ENCODE measurements at places on chromosomes 6 and 20.

- DNase-seq = no peak
These were observed 97.6 kb upstream of the DEFB112 start for GRCh38 chr6:50147371-50147770.

- DNase-seq = no peak
These were observed 70.4 kb downstream of the ENPP1 start for GRCh38 chr6:131877999-131878789.

DNA sequence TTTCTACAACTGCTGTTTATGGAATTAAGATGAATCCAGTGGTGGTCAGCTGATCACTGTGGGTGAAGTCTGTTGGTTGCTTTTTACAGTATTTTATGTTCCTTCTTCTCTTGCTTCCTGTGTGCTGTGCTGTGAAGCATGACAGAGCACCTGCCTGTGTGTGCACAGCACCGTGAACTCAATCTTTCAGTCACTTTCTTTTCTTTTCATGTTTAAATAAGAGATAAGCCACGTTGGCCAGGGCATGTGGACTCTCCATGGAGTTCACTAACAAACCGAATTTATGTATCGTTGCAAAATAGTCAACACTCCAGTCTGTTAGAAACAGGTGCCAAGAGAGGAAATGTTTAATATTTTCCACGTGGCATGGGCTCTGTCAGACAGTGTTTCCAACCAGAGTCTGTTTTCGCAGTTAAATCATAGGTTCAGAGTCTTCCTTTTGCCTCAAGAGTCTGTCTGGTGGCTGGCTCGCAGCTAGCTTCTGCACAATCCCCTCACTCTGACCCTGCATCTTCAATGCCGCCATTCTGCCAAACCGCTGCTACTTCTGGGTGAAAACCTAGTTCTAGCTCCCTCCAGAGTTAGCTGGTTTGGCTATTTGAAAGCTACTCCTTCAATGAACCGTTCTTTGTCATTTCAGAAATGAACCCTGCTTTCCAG, 73.2 kb downstream of the QRSL1 start:
- no peak for DNase-seq

GRCh38 chr6:51098791-51099190, 280.1 kb downstream of the TFAP2B start:
- no peak for DNase-seq

DNA sequence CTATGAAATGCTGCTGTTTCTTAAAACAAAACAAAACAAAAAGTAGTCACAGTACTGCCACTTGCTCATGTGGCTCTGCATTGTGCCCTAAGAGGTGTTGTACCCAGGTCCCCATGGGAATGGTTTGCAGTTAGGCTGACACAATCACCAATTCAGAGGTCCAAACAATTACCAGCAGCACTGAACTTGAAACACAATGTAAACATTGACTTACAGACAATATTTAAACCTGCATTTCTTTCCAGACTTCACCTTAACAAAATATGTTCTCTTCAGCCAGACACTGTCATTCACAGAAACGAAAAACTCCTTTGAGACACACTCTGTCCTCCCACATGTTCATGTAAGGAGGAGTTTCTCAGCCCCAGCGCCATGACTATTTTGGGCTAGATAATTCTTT, 206.8 kb upstream of the ARG1 start:
- no peak for DNase-seq

DNA sequence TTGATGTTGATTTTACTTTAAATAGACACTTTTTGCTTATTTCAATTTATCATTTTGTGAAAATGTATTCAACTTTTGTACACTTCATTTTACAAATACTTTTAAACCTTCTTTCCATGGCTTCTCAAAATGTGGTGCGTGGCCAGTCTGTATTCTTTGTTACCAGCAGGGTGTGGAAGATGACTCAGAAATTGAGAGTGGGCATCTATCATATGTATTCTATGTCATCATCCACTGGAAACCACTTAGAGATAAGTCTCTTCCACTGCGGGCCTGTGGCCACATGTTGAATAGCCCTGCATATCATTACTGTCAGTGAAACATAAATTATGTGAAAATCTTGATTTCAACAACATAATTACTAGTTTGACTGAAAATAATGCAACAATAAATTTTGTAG, 52.6 kb upstream of the MC3R start:
- DNase-seq = no peak

GRCh38 chr6:106390088-106390487, 29.6 kb downstream of the CRYBG1 start:
- DNase-seq = no peak

- no peak for DNase-seq
These were observed 379.2 kb downstream of the BMP2 start for GRCh38 chr20:7146552-7147219.

GRCh38 chr6:16277101-16277981, 39.0 kb downstream of the GMPR start:
- DNase-seq = no peak

DNA sequence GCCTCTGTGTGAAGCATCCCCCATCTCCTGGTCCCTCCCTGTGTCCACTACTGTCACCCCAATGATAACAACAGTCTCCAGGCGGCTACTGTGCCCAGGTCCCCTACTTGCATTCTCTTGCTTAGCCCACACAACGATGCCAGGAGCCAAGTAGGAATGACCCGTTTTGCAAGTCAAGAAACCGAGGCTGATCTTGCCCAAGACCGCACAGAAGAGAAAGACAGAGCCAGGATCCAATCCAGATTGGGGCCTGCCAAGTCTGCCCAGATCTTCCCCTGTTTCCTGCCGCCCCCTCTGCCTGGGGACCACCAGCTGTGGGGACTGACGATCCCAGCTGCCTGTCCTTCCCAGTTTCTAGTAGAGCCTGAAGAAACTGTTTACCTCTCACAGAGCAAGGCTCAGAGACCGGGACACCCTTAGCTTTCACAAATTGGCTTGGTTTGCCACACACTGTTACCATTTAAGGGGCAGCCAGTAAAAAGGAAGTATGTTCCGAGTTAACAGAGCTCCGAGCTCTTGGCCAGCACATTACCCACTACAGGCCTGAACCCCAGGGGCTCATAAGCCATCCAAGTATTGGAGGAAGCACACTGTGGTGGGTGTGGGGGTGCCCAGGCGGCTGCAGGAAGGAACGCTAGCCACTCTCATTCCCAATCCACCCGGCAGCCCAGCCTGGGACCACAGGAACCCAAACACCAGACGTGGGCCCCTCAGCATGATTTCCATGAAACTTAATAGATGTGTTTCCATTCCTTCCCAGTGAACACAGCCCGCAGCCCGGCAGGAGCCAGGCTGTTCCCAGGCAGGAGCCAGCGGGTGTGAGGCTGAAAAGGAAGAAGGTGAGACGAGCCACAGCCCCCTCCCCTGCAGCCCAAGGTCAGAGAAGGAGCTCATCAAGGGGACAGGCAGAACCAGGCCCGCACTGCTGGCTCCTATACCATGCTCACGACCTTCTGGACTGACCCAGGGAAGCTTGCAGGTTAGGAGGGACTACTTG, 7.9 kb downstream of the KIAA1755 start:
- no peak for DNase-seq

- DNase-seq = no peak
These were observed 128.7 kb upstream of the VGLL2 start for GRCh38 chr6:117136702-117137101.

- no peak for DNase-seq
These were observed 43.9 kb upstream of the NOL4L start for GRCh38 chr20:32628960-32629530.

DNA sequence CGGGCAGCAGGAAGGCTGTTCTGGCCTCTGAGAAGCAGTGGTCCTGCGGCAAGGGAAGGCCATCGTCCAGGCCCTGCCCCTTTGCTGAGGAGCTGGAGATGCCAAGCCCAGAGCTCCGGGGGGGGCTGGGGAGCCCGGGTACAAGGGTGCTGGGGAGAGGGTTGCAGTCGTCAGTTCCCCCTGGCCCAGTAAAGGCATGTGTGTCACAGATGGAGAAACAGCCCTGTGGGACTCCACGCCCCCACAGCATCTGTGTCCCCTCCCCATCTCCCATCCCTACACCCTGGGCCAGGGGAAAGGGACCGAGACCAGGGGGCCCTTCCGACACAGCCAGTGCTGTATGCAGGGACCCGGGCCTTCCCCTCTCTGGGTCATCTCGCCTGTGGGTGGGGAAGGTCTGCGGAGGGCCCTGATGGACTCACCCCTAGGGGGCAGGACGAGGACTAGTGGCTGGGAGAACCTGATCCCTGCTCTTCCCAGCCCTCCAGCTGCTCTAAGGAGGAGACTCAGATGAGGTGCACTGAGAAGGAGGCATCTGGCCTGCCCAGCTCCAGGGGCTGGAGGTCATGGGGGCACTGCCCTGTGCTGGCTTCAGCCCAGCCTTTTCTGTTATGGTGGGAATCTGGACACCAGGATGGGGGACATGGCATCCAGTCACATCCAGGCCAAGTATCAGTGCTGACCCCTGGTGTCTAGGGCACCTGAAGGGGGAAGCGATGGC, 609 bp downstream of the MYL9 start:
- DNase-seq = no peak

DNA sequence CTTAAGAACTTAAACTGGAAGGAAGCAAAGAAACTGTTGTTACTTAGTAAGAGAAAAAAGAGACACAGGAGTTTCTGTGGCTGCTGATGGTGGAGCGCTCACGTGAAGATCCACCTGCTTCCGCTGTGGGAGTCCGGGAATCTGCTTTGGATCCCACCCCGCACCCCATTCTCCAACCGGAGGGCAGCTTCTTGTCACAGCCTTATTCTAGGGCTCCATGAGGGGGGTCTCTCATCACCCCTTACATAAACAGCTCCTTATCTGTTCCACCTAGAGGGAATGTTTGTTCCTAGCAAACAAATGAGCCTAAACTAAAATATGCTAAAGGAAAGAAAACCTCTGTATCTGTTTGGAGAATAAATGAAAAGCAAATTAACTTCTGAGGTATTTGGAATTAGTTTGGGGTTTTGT, 280.5 kb downstream of the QKI start:
- no peak for DNase-seq

DNA sequence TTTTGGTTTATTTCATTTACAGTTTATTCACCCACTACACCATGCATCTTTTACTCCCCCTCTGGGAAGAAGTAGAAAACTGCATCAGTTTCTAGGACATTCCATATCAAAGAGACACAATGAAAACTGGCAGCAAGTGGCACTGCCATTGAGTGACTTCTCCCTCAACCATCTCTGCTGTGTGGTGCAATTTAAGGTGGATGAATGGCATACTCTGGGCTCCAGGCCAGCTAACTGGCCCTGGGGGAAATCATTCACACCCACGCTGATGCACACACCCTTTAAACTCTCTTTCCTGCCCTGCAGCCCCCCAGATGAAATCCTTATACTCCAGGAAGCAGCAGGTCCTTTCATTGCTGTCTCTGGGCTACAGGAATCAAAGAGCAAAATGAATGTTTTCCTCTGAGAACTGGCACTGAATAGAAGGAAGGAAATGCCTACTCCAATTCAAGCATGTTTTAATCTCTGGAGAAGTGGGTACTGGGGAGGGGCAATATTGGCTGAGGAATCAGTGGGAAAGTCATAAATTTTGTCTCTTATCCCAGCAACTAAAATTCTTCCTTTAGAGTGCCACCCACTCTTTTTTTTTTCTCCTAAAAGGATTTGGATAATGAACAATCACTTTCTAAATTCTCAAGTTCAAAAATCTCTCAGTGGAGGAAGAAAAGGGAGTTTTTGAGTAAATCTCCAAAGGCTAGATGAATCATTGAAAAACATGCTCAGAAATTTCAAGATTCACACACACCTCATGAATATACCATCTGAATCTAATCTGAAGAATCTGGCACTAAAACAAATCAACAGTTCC, 16.9 kb upstream of the RFPL4B start:
- no peak for DNase-seq

DNA sequence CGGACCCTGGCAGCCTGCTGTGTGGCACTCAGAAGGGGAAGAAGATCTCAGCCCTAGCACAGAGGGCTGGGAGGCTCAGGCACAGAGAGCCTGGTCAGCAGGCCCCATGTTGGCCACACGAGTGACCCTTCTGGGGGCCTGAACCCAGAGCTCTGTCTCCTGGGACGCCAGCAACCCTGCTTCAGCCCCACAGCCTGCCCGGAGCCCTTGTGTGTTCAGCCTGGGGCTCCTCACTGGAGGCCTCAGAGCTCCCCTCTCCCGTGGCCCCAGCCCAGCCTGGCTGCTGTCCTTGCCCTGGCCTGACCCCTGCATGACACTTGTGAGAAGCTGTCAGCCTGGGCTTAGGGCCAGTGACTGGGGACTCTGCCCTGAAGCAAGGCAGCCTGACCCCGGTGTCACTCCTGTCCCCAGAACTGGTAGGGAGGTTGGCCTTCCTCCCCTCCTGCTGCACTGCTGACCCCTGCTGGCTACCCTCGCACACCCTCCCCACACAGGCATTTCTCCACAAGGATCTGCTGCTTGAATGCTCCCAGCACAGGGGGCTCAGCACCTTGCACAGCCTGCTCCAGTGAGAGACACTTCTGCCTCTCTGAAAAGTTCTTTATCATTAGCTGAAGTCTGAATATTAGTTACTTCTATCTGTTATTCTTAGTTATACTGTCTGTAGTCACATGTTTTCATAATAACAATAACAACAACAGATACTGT, 15.4 kb upstream of the IP6K3 start:
- peak; percentile 46 for DNase-seq

GRCh38 chr6:111720931-111721496, 115.3 kb upstream of the TRAF3IP2 start:
- no peak for DNase-seq

GRCh38 chr6:161085246-161085645, 93.7 kb downstream of the MAP3K4 start:
- DNase-seq = no peak

- no peak for DNase-seq
These were observed 104.3 kb downstream of the SLC23A2 start for GRCh38 chr20:4896971-4897497.

- DNase-seq = no peak
These were observed 595.4 kb downstream of the EPM2A start for GRCh38 chr6:145139895-145140294.

GRCh38 chr20:23289724-23290395, 60.7 kb upstream of the NXT1 start:
- no peak for DNase-seq

GRCh38 chr6:20705741-20706140, 171.5 kb downstream of the CDKAL1 start:
- no peak for DNase-seq

DNA sequence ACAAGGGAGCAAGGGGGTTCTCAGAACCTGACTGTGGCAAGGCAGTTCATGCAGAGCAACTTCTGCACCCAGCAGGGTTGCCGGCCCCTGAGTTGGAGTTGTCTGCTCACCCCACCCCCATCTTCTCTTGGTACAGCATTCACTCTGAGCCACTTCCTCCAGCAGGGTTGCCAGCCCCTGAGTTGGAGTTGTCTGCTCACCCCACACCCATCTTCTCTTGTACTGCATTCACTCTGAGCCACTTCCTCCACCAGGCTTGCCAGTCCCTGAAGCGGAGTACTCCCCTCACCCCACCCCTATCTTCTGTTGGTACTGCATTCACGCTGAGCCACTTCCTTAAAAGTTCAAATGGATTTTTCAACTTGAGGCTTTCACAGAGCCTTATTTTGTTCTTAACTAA, 79.7 kb upstream of the SYNDIG1 start:
- no peak for DNase-seq

Data from stimulated activated CD4-positive, alpha-beta T cell treated with anti-CD3 and anti-CD28 coated beads, Interleukin-4, amount 100 ng/mL, for 1 hour (primary cell).